ENCODE measurements at places on chromosomes 5 and 9.

GRCh38 chr9:93141771-93142483 lies 7.9 kb upstream of the NINJ1 start:
- no peak for DNase-seq

DNA sequence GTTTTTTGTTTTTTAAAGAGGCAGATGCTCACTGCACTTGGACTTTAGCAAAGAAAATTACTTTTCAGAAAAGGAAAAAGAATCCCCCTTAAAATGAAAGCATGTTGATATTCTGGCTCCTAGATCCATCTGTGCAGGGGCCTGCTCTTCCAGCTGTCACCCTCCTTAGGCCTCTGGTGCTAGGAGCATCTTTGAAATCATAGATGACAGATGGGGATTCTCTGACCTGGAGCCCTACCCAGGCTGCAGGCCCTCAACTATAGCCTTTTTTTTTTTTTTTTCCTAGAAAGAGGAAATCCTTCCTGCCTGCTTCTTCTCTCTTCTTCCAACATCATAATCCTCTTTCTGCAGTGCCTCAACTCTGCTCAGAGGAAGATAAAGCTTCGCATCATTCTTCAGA lies 16.3 kb upstream of the DCP2 start:
- DNase-seq = no peak

DNA sequence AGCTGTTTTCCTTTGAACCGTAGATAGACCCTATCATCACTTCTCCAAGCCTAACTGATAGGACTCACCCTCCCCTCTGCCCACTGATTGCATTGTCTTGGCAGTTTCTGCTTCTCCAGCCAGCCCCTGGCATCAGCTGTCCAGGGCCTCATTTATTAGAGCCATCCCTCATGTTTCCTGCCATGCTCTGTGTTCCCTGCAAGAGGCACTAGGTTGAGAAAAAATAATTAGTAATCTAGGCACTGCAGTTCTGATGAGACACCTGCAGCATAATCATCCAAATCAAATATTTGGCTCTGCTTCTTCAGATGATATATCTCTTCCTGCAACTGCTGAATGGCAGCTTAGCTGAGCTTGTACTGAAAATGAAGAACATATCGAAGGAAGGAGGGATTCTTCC lies 303.0 kb upstream of the TLE4 start:
- no peak for DNase-seq

- peak; percentile 52 for DNase-seq
Observed at GRCh38 chr9:132982458-132982857, 4.0 kb downstream of the GFI1B start.

- no peak for DNase-seq
Observed at GRCh38 chr5:174828804-174829510, 104.6 kb downstream of the MSX2 start.

- no peak for DNase-seq
Observed at GRCh38 chr9:35845824-35846771, 17.1 kb downstream of the TMEM8B start.

GRCh38 chr5:120703918-120704587 lies 240.0 kb downstream of the PRR16 start:
- no peak for DNase-seq

GRCh38 chr5:135138116-135138850 lies 104.3 kb upstream of the PITX1 start:
- DNase-seq = no peak

DNA sequence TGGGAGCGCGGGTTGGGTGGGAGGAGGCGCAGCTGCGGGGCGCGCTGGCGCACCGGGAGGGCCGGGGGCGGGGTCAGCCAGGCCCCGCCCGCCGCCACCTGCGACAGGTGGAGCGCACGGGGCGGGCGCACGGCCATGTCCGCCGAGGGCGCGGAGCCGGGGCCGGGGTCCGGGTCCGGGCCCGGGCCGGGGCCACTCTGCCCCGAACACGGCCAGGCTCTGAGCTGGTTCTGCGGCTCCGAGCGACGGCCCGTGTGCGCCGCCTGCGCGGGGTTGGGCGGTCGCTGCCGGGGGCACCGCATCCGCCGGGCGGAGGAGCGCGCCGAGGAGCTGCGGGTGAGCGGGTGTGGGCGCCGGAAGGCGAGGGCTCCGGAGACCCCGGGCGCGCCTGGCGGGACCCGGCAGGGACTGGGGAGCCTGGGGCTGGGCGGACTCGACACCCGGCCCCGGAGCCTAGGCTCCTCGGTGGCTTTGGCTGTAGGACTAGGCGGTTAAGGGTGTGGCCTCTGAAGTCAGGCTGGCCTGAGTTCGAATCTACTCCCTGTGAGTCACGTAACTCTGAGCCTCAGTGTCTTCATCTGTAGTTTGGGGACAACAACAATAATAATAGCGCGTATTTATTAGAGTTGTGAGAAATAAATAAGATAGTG lies at the start of gene BSPRY:
Gene BSPRY, plus strand, starts transcription at position 97 of the 650 bp plus-strand sequence. Its CDS starts 39 bp downstream, at position 136.
- DNase-seq = no peak

DNA sequence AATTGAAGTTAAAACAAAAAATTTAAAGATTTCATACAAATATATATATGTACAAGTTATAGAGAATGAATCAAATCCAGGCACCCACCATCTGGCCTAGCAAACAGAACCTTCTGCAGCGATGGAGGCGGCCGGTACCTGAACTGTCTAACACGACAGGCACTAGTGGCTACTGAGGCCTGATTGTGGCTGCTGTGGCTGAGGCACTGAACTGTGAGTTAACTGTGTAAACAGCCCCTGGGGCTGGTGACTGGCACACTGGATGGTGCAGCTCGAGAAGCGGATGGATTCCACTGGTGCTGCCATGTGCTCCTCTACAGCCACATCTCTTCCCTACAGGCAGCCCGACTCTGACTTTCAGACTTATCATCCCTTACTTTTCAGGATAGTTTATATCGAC lies 82.4 kb downstream of the RAPGEF1 start:
- no peak for DNase-seq

DNA sequence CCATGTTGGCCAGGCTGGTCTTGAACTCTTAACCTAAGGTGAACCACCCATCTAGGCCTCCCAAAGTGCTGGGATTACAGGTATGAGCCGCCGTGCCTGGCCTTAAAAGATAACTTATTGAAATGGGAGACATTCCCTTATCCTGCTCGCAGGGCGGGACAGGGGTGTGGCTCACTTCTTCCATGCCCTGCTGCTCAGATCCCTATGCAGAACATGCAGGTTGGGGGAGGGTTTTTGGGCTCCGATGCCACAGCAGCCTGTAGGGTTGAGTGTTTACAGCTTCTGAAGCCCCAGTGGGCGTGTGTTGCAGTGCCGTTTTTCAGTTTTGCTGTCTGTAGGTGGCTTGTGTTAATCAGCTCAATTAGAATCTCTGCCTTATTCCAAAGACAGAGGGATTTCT lies 108.0 kb upstream of the BRINP1 start:
- no peak for DNase-seq

DNA sequence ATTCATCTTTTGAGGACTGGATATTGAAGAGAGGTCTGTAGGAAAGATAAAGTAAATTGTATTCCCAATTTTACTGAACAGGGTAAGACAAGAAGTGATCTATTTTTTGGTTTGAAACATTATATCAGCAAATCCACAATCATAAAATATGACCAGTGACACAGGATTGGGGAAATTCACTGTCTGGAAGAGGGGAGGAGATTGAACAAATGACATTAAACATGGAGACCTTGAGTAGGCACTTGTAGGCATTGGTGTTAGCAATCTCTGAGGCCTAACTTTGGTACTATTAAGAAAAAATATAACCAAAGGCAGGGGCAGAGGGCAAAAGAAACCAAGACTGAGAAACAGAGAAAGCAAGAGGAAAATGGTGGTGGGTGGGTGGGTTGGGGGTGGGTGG lies 132.6 kb upstream of the TMEM161B start:
- DNase-seq = no peak

GRCh38 chr5:122730037-122730436 lies 44.8 kb upstream of the SNX2 start:
- no peak for DNase-seq

- DNase-seq = no peak
Observed at GRCh38 chr9:131554087-131554842, 8.9 kb downstream of the PRRT1B start.

DNA sequence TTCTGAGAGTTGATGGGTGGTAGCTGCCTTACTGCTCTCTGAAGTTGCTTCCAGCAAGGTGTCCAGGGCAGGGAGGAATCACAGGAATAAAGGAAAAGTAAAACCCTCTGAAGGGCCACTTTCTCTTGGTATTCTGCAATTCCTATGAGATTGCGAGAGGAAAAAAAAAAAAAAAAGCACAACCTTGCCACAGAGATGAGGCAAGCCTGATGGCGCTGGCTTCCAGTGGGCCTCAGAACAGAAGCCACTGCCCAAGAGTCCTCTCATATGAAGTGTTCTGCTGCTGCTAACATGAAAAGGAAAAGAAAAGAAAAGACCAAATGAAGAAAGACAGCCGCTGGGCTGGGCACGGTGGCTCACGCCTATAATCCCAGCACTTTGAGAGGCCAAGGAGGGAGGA lies 80.8 kb upstream of the IL17B start:
- DNase-seq = no peak

DNA sequence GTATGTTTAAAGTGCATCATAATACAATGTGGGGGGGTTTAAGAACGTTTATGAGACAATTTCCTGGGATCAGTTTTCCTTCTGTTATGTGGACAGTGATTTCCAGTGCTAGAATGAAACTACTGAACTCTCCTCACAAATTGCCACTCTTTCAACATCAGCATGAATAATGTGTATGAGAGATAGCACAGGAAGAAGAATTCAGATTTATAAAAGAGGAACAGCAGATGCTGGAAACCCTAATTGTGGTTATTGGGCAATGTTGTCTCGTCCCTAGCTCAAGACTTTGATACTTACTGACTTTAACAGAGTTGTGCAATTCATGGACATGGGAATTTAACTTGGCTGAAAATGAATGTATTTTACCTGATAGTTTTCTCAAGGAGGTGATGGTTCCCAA lies 410.8 kb upstream of the MEF2C start:
- DNase-seq = no peak

GRCh38 chr9:10112798-10113197 lies 500.0 kb downstream of the PTPRD start:
- DNase-seq = no peak

- DNase-seq = no peak
Observed at GRCh38 chr5:74290634-74291241, 349.8 kb downstream of the ENC1 start.

DNA sequence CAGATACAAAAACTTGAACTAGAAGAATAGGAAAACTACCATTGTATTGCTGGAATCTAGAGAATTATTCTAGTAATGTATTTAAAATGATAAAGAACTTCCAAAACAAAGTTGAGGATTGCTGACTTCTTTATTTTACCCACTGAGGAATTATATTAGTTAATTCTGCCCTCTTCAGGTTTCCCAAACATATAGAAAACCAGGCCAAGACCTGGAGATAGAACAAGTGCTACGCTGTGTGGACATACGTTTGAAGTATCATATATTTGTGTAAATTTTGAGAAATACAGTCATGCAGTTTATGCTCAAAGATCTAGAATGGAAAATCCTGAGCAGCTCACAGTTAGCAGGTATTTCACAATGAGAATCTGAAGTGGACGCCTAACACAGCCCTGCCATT lies 162.3 kb upstream of the CYLC2 start:
- DNase-seq = no peak

DNA sequence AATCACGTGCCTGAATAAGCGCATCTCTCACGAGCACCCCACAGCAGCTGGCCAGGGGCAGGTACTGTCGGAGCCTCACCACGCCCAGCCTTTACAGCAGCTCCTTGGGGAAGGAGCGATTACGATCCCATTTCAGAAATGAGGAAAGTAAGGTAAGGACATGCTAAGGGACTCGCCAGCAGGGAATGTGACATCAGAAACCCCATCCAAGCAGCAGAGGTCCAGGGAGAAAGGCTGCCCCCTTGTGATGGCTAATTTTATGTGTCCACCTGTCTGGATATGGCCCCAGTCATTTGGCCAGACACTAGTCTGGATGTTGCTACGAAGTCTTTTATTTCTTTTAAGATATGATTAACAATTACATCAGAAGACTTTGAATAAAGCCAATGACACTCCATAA lies 77.3 kb downstream of the UBE2QL1 start:
- DNase-seq = peak; percentile 25

GRCh38 chr5:75009556-75010345 lies 42.6 kb downstream of the GCNT4 start:
- DNase-seq = no peak

GRCh38 chr9:93910598-93910997 lies 44.6 kb downstream of the BARX1 start:
- DNase-seq = no peak

DNA sequence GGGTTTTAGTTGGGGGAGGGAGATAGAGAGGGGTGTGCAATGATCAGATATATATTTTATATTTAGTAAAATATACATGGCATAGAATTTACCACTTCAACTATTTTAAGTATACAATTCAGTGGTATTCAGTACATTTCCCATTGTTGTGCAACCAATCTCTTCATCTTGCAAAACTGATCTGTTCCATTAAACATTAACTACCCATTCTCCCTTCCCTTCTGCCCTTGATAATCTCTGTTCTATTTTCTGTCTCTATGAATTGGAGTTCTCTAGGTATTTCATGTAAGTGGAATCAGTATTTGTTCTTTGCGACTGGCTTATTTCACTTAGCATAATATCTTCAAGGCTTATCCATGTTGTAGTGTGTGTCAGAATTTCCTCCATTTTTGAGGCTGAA lies 38.6 kb downstream of the TGFBI start:
- no peak for DNase-seq

GRCh38 chr9:121753802-121754654 lies 102.6 kb downstream of the DAB2IP start:
- no peak for DNase-seq

- DNase-seq = no peak
Observed at GRCh38 chr5:142827934-142828576, 57.9 kb downstream of the ARHGAP26 start.

DNA sequence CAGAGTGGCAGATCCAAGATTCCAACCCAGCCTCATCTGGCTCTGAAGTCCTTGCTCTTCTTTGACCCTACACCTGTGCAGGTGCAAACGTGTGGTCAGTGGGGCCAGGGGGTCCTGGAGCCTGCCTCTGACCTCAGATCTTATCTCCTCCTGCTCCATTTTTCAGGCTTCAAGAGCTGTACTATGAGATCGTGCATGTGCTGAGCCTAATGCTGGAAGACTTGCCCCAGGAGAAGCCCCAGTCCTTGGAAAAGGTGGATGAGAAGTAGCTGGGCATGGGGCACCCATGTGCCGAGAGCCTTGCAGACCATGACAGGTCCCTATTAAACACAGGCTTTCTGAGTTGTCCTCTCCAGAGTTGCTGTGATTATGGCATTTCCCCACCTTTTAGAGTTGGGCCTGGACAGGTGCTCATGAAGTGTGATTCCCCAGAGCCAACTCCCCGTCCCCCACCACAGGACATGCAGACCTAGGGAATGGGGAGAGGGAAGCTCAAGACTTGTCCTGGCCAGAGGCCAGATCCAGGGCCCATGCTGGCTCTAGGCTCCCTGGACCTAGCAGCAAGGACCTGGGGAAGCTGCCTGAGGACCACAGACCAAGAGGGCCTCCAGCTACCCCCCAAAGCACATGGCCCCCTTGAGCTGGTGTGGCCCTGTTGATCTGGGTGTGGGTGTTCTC lies 22.5 kb downstream of the PITX1 start:
- no peak for DNase-seq

DNA sequence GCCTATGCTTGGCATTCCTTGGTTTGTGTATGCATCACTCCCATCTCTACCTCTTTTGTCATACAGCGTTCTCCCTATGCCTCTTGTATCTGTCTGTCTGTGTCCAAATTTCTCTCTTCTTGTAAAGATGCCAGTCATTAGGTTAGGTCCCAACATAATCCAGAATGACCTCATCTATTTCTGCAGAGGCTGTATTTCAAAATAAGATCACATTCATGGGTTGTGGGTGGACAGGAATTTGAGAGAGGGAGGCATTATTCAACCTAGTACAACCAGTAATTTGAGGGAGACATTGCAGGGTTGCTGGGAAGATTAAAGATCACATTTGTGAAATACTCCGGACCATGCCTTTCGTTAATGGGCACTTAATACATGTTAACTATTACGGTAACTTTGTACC lies 155.0 kb downstream of the MAN2A1 start:
- DNase-seq = no peak
